ENCODE measurements at places on chromosomes 16 and 17.

DNA sequence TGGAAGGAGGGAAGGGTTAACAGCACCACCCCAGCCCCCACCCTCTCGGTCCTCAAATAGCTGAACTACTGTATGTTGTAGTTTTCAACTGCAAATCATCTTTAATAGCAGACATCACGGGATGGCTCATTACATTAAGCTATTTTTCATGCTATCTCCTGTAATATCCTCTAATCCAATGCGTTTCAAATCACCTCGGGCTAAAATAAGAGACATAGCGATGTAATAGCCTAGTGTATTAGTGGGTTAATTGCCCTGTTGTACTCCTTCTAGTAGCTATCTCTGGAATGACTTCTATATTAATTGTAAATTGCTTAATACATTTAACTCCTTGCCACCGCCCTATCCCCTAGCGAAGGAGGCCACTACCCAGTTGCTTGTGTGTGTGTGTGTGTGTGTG, 54.3 kb downstream of the MRM1 start:
- DNase-seq: no peak

DNA sequence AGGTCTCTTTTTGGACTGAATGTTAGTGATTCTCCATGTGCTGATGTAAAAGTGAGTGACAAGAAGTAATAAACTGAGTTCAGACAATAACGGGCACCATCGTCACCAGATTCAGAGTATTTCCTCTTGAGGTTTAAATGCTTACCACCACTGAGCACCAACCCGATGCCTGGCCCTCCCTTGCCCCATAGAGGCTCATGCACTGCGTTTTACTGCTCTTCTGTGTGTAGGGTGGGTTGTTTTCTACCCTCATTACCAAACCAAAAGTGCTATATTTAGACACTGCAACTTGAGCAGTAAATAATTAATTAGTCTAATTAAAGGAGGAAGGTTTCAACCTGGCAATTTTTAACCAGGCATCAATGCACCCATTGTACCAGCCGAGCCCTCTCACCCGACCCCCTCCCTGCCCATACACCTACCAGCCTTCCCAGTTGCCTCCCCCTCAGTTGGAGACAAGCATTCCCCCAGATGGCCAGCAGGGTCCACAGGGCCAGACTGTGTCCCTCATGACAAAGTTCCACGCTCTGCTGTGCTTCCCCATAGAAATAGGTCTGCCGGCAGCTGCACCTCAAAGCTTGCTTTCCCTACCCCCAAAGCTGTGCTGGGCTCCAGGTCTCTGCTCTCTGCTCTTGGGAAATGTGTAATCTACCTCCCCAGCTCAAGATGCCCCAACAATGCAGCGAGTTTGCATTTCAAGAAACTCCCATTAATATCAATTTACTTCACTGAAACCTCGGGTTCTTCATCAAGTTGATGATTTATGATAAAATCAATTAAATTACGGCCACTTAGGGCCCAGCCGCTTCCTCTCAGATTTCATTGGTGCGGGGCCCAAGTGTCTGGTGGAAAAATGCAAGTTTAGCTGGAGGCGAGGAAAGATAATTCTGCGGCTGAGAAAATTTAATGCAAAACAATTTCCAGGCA, 16.0 kb downstream of the HOXB4 start:
- no peak for DNase-seq

DNA sequence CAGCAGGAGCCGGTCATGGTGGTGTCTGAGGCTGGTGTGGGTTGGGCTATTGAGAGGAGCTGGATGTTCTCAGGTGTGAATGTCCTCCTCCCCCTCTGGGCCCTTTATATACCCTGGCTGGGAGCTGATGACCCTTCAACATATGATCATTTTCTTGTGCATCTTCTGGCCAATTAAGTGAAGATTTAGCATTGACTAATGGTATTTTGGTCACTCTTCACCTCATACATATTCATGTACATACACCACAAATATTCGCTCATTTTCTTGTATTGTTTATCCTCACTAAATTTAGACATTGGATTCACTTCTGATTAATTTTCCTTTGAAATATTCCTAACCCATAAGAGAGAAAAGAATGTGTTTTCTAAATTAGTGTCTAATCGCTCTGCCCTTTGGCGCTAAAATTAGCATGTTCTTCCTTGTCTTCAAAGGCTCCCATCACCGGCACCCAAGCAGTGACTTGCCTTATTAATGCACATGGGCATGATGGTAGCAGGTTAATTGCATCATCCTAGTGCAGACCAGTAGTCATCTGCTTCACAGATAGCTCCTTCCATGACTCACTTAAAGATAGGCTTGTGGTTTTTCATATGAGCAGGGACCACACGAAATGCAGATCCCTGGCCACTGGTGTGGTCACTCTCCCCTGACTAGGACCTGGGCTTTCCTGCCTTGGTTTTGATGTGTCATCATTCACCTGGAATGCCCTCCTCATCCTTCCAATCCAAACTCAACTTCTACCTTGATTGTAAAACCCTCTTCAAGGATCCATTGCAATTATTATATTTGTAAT, at the start of gene KRTAP2-4:
Gene KRTAP2-4 (minus strand): TSS at position 51 of the 796 bp plus-strand sequence. CDS start 34 bp downstream, at position 17.
- DNase-seq: no peak

GRCh38 chr17:65389426-65389825, 172.0 kb downstream of the AXIN2 start:
- DNase-seq: no peak

GRCh38 chr16:67006930-67007658, 18.7 kb downstream of the CES4A start:
- DNase-seq: no peak

- DNase-seq: no peak
Measured at GRCh38 chr17:27349540-27350021, 55.7 kb downstream of the WSB1 start.

- DNase-seq: peak; percentile 9
Measured at GRCh38 chr16:85418978-85419491, 194.1 kb upstream of the GSE1 start.
